ENCODE measurements at places on chromosomes 12 and 14. TPM values are rescaled to one million over a fixed set of nuclear protein-coding genes. Genes with fewer than 3 reads are reported as not detected.

TOMM20L gene
- 0.56 TPM for total RNA-seq

LMNTD1 gene
- total RNA-seq, result not detected

KRT6C gene
- total RNA-seq, result not detected

CLEC12A gene
- total RNA-seq, result 0.22 TPM

ERP27 gene
- 16.2 TPM for total RNA-seq

BHLHE41 gene
- not detected for total RNA-seq

TRMT61A gene
- total RNA-seq, result 9.8 TPM

LRP6 gene
- total RNA-seq, result 5.2 TPM

TMEM229B gene
- 9.1 TPM for total RNA-seq

CRIP1 gene
- 250 TPM for total RNA-seq

IFNG-AS1 gene
- total RNA-seq, result 1.1 TPM

HOTAIR gene
- total RNA-seq, result not detected

SPTLC2 gene
- total RNA-seq, result 13.0 TPM

KCNA5 gene
- total RNA-seq, result not detected

GPR137C gene
- total RNA-seq, result 0.19 TPM

OR4L1 gene
- not detected for total RNA-seq

BTBD6 gene
- 36.9 TPM for total RNA-seq

CAPZA3 gene
- total RNA-seq, result not detected
